ENCODE measurements at places on chromosomes 12 and 14.
A peak's percentile ranks its signal among the peaks of the same experiment; 100 is the strongest.

GRCh38 chr12:125143491-125143890 lies 78.3 kb downstream of the AACS start:
- no peak for DNase-seq

- no peak for DNase-seq
Measured at GRCh38 chr12:121649322-121649721, 20.1 kb downstream of the MORN3 start.

DNA sequence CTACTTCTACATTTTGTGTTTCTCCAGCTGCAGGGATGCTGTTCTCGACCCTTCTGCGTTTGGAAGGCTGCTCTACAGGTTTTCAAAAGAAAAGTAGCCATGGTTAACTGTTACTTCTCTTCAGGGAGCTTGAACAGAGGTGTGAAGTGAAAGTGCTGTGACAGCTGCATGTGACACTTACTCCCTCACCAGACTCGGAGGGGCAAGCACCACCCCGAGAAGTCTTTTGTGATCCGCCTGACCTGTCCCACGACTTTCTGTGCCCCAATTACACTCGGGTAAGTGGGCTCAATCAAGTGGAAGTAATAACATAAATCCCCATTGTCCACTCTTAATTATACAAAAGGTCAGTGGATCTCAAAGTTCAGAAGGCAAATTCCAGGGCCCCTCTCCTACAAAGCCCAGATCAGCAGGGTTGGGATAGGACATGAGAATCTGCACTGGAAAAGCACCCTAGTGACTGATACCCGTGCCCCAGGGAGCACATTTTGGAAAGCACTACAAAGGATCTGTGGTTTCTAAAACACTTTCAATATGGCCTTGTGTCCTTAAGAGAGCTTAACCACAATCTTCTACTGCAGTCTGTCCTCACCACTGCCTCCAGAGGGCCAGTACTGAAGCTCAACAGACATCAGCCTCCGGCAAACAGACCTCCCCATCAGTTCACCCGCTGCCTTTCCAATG lies 11.5 kb downstream of the FICD start:
- no peak for DNase-seq

- no peak for DNase-seq
Measured at GRCh38 chr14:33836900-33837577, 113.8 kb downstream of the EGLN3 start.

- no peak for DNase-seq
Measured at GRCh38 chr12:67701121-67701520, 52.6 kb downstream of the DYRK2 start.

- DNase-seq: no peak
Measured at GRCh38 chr12:78928200-78929074, 63.9 kb downstream of the SYT1 start.

- DNase-seq: no peak
Measured at GRCh38 chr12:116465856-116466255, 93.3 kb upstream of the MAP1LC3B2 start.

DNA sequence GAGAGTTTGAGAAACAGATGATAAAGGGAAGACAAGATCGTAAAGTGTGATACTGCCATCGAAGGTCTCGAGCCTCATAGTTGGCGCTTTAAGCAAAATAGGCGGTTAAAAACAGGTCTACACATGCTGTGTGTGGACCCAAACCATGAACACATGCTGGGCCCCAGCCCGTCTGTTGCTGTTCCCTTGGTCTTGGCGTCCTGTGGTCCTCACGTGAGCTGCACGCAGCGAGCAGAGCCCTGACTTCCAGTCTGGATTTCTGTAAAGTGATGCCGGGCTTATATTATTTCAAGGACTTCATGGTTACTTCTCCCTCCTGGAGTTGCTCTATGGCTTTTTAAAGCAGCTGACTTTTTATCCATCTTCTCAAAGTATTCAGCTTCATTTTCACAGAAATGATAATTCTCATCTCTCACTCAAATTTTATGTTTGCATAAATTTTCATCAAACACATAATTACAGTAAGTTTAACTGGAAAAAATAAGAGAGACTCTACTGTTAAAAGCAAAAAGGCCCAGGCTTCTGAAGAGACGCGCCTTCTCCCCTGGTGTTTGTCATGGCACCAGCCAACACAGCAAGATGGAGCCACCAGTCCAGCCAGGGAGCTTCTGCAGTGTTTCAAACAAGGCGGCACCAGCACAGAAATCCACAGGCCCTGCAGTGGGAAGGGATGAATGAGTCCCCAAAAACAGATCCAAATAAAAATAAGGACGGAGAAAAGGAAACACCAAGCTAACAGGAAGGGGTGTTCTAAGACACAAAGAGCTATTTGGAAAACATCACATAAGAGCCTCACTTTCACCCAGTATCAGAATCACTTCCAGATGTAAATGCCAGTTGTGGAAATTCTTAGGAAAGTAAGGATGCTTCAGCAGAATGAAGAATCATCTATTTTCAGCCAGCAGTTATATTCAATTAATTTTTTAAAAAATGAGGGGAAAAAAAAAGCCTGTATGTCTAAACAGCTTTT lies 24.9 kb downstream of the SFSWAP start:
- no peak for DNase-seq

DNA sequence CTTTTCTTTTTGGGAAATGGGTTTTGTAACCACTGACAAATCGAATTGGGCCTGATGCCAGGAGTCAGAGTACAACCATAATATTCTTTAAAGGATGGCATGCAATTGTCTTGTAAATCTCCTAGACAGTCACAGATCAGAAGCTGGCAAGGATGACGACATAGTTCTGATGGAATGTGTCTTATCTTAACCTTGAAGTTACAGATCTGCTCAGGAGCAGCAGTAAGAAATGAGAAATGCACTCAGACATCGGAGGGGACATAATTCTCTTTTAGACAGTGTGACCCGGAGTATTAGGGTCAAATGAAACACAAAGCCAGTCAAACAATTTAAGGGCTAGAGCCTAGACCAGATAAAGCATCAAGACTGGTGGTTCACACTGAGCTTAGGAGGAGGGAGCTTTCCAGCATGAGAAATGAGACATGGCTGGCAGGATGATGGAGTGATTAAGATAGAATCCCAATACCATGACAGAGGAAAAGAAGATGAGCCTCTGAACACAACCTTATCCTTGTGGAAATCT lies 17.5 kb downstream of the CBX5 start:
- DNase-seq: no peak

GRCh38 chr14:94770251-94770749 lies 387 bp upstream of the GSC start:
- DNase-seq: no peak

DNA sequence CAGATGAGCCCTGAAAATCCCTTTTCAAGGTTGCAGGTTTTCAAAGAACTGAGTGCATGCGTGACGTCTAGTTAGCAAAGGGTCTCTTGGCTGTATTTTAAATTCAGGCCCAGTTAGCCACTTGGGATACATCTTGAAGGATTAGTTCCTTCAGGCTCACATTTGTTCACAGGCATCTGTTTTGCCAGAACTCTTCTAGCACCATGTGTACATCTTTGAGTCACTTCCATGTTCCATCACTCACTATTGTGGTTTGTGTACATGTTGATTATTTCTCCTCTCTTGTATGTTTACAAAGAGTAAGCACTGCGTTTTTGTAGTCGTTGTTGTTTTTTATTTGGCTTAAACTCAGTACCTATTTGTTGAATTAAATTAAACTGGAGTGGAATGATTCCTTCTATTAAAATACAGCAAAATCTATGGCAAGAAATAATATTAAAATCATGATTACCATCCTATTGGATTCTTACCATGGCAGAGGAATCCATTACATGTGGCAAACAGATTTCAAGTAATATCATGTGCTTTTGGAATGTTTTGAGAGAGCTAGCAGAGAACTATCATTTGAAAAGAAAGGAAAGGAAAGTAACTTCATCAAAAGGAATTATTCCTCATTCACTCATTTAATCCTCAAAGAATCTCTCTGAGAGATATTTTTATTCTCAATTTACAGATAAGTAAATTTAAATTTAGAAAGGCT lies 438.9 kb upstream of the FAR2 start:
- DNase-seq: no peak

DNA sequence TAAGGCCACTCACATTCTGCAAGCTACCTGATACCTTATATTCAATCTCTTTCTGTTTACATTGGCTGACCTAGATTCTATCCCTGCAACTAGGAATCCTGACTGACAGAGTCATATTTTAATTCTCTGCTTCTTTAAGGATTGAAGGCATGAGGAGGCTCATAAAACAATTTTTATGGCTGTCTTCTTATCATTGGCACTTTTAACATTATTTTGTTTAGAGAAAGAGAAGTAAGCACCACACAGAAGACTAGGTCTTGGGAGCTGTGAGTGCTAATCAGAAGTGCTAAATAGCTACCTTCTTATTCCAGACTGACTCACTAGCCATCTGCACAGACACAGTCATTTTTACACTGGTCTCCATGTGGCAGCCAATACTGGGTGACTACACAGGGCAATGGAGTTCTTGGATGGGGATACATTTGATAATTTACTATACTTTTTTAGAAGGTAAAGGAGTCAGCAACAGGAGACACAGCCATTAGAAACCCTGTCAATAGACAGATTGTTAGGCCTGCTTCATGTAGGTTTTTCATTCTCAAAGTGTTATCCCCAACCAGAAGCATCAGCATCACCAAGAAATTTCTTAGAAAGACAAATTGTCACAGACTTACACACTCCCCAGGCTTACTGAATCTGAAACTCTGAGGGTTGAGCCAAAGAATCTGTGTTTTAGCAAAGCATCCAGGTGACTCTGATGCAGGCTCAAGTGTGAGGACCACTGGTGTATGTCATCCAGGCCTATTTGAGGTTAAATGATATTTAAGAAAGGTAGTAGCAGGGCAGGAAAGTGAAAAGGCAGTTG lies 214.1 kb downstream of the DUSP6 start:
- no peak for DNase-seq

GRCh38 chr12:19482551-19483109 lies 43.3 kb downstream of the AEBP2 start:
- peak; percentile 3 for DNase-seq

GRCh38 chr12:4112290-4112689 lies 161.3 kb upstream of the CCND2 start:
- no peak for DNase-seq

- DNase-seq: no peak
Measured at GRCh38 chr12:42208574-42208973, 29.5 kb downstream of the YAF2 start.

- no peak for DNase-seq
Measured at GRCh38 chr12:116294454-116295165, 17.1 kb upstream of the MED13L start.

DNA sequence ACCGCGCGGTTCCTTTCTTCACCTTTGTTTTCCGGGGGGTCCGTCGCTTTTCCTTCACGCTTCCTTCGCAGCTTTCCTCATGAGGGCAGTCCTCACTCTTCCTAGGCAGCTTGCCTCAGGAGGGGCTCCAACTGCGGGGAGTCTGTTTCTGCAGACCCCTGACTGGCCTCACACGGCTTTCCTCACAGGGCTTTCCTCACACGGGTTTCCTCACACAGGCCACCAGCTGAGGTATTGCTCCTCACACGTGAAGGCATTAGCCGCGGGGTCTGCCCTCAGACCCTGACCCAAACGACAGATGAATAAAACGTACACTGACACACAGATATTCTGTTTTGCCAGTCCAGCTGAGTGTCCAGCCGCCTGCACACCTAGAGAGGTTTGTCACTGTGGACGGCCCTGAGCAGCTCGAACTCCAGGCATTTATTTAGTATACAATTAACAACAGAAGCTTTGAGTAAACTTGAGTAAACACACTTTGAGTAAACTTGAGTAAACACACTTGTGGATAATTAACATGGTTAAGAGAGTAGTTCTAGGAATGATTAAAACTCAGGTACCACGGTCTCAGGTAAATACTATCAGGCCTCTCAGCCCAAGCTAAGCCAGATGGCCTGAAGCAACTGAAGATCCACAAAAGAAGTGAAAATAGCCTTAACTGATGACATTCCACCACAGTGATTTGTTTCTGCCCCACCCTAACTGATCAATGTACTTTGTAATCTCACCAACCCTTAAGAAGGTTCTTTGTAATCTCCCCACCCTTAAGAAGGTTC lies 16.1 kb upstream of the LYZ start:
- no peak for DNase-seq

GRCh38 chr14:63940387-63940786 lies 87.6 kb downstream of the SYNE2 start:
- DNase-seq: no peak

GRCh38 chr14:53011053-53011462 lies 60.2 kb upstream of the FERMT2 start:
- DNase-seq: no peak

GRCh38 chr14:83260751-83261150 lies 1727.1 kb upstream of the SEL1L start:
- DNase-seq: no peak

GRCh38 chr12:27237790-27238771 lies 6.0 kb upstream of the STK38L start:
- no peak for DNase-seq

- DNase-seq: no peak
Measured at GRCh38 chr12:8916154-8916553, 1.8 kb downstream of the PHC1 start.

- DNase-seq: no peak
Measured at GRCh38 chr14:59633486-59633885, 56.9 kb upstream of the CCDC175 start.

DNA sequence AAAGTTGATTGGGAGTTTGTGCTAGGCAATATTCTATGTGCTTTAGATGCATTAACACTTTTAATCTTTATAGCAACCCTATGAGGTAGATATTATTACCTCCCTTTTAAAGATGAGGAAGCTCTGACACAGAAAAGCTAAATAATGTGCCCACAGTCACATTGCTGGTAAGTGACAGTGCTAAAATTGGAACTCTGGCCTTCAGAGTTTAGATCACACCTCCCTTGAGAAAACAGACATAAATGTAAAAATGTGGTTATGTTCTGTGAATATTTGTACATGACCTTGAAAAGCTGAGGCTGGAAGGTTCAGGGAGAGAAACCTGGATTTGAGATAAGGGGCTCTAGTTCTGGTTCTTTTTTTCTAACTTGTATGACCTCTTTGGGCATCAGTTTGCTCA lies 1.9 kb downstream of the ABHD4 start:
- no peak for DNase-seq

- DNase-seq: no peak
Measured at GRCh38 chr14:101506211-101506925, 54.9 kb upstream of the DIO3 start.

- no peak for DNase-seq
Measured at GRCh38 chr14:91896419-91896818, 29.1 kb upstream of the TC2N start.

GRCh38 chr12:120702637-120703036 lies 7.6 kb upstream of the UNC119B start:
- no peak for DNase-seq

DNA sequence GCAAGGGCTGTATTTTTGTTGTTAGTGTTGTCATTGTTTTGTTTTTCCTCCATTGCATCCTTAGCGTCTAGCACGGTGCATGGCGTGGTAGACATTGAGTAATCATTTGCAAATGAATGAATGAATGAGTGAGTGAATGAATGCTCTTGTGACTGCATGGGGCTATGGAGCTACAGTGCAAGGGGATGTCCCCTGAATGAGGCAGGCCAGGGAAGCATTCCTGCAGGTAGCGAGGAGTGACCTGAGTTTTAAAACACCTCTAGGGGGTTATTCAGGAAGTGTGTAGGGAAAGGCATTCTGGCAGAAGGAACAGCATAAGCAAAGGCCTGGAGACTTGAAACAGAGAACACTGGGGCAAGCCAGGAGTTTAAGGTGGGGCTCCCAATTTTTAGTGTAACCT lies 16.9 kb downstream of the MYL2 start:
- DNase-seq: no peak

All from stimulated activated CD4-positive, alpha-beta T cell treated with anti-CD3 and anti-CD28 coated beads, TNF-alpha, amount 100 ng/mL, for 1 hour (primary cell).